Activated T-helper 9 cell treated with anti-CD3 and anti-CD28 coated beads, Interleukin-2, amount 50 U/mL, for 16 hours (primary cell): ENCODE measurements at places on chromosomes 16 and 17.

DNA sequence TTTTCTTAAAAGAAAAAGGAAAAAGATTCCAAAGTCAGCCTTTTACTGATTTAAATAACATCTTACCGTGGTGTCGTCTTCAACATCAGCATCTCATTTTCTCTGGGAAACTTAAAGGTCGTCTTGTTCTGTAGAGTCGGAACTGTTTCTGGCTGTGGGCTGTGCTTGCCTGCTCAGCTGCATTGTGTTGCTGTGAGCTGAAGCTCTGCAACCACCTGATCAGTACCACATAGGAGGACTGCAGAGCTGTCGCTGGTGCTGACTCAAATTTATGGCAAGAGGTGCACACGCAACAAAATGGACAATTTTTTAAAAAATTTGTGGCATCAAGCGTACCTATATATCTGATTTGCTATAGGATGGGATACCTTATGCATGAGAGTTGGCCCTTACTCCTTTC, at the start of gene OMG:
Gene OMG (minus strand): TSS at position 150 of the 400 bp plus-strand sequence. CDS start 908 bp downstream, outside the sequence.
- DNase-seq, result no peak

- DNase-seq, result no peak
Measured at GRCh38 chr17:64694207-64694606, 32.1 kb upstream of the SMURF2 start.

GRCh38 chr17:1188812-1189504, 9.2 kb upstream of the ABR start:
- DNase-seq, result no peak

DNA sequence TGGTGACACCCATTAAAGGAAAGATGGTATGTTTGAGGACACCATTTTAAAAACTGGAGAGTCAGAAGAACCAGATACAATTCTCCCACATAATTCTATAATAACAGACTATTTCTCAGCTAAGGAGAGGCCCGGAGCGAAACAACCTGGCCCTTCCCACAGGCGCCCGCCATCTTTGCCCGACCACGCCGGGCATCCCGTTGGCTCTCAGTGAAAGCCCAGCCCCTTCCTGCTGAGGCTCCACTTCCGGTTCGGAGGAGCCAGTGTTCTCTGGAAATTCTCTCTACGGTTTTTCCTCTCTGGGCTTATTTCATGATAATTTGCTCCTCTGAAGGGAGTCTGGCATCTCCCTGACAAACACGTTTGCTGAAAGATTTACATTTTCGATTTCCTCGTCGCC, 175.7 kb downstream of the AXIN2 start:
- DNase-seq, result no peak
